ENCODE measurements at places on chromosomes 2 and 18.

DNA sequence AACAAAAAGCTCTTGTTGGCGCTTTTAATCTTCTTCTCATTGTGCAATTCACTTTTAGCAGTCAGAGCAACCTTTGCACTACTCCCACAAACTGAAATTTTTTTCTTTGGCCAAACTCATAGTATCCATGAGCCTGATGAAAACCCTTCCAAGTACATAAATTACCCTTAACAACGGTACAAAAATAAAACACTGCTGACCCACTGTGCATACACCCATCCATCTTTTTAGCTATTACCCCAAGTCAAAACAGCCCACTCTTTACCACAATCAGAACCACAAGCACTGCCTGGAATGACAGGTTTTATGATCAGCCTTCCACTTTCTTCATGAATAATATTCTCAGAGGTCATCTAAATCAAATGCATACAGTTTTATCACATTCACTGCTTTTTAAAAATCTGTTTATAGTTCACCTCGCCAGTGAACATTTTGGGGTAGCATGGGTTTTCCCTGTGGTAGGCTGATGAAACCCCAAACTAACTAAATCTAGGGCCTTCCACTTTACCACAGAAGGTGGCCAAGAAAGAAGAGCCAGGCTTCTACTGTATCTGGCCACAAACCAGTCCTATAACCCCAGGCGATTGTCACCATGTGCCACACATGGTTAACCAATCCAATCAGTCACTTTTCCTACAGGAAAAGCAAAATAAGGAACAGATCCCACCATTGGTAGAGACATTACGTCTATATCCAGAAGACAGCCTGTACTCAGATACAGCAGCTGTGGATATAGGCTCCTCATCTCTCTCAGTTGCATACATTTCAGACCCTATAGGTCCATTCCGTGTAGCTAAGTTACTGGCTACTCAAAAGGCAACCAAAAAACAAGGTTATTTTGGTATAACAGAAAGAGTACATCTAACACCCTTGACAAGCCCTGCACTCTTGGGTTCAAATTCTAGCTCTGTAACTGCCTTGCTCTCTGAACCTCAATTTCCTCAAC is 171.3 kb downstream of the THADA start:
- no peak for DNase-seq

DNA sequence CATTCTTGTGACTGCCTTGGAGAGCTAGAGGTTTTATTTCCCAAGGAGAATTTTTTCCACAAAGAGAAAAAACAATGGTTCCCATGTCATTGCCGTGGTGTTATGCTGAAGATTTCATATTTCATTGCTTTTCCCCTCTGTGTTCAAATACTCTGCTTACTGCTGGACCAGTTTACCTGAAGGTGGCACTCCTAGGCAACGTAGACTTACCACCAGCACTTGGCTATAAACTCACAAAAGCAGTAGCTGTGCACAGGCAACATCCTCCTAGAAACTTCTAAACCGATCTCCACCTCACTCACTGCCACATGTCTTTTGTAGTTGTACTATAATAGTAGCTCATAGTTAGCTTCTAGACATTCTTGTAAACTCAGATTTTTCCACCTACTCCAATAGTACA is 1319.7 kb upstream of the CRIM1 start:
- no peak for DNase-seq

DNA sequence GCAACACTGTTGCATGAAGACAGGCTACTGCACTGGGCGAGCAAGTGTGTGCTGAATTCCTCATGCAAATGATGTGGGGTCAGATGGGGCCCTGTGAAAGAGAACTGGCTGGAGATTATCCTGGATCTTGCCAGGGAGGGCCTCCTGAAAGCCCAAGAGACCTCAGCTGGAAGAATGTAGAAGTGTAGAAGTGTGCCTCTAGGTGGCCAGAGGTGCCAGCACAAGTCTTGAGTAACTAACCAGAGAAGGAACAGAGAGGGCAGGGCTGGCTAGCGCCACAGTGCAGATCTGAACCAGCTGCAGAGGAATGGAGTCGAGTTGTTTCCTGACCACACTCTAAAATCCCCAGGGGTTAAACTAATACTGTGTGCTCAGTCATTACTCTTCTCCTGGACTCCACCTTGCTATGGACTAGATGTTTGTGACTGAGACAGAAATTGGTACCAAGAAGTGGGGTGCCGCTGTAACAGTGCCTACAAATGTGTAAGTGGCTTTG is 399.3 kb downstream of the LRATD1 start:
- no peak for DNase-seq

GRCh38 chr18:25234322-25234639 is 117.7 kb downstream of the ZNF521 start:
- no peak for DNase-seq

- no peak for DNase-seq
Measured at GRCh38 chr2:128841803-128842202, 523.1 kb upstream of the HS6ST1 start.

- peak; percentile 38 for DNase-seq
Measured at GRCh38 chr18:9401176-9401575, 66.6 kb downstream of the TWSG1 start.

DNA sequence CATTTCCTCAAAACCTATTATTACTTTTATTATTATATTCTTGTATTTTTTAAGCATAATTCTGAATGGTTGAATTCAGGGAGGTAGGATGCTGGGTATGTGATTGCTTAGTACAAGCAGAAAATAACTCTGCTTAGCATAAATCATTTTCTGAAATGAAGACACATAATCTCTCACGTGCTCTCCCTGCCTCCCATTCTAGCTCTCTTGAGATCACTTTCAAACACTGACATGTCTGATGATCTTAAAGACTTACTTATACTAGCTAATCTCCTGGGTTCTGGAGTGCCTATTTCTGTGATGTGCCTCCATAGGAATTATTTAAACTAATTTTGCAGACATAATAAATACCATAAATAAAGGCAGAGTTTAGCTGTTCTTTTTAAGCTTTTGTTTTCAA is 1136.0 kb downstream of the SUCLG1 start:
- DNase-seq: no peak

DNA sequence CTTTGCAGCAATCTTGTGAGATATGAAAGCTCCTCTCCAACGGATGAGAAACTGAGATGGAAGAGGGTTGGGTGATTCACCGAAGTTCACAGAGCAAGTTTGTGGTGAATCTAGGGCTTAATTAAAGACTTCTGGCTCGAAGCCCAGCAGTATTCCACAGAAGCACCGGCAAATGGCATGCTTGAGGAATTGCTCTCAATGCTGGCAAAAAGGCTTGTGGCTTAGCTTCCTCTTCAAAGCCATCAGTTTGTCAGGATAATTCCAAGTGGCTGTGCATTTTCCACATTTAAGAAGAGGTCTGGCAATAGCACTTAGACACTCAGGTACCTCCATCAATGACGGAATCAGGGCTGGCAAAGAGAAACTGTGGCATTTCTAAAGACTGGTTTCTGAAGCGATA is 98.7 kb upstream of the SLC66A3 start:
- peak; percentile 68 for DNase-seq

DNA sequence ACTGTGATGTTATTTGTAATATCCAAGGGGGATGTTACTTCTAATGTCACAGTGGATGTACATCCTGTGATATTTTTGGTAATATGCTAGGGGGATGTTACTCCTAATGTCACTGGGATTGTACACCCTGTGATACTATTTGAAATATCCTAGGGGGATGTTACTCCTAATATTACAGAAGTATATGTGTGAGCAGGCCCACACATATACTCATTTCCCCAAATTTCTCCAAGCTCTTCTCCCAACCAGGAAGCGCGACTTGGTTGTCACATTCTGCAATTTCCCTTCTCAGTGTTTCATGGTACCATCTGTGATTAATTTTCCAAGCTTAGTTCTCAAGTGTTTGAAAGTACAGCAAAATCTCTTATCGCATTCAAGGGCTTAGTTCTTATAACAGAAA is 29.5 kb upstream of the CHN1 start:
- no peak for DNase-seq

- DNase-seq: no peak
Measured at GRCh38 chr18:21298351-21298750, 56.3 kb downstream of the GREB1L start.

DNA sequence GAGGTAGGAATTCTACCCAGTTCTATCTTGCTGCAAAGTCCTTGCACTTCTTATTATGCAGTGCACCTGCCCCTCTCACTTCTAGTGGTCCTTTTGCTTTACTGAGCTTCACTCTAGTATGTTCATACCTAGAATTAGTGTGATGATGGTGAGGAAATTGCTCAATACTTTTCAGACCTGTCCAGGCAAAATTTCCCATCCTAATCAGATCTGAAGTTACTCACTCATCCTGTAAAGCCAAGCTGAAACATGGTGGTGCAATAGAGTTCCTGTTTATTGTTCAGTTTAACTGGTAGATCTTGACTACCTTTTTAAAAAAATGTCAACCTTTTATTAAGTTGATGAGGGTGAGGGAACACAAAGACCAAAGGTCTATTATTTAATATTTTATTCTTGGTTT is 12.6 kb upstream of the FIGN start:
- peak; percentile 38 for DNase-seq

DNA sequence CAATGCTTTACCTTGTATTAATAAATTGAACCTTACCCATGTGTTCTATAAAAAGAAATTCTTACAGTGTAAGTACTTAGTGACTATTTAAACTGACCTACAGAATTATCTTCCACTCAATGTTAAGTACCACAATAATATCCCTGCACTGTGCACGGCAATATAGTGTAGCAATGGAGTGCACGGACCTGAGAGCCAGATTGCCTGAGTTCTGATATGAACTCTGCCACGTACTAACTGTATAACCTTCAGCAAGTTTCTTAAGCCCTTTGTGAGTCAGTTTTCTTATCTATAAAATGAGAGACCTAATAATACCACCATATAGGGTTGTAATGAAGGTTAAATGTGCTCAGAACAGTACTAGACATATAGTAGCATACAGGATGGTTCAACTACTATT is 66.2 kb downstream of the GPR39 start:
- no peak for DNase-seq

GRCh38 chr2:86194751-86195054 is 559 bp downstream of the IMMT start:
- no peak for DNase-seq

- DNase-seq: no peak
Measured at GRCh38 chr2:73972846-73973245, 11.9 kb upstream of the TET3 start.

DNA sequence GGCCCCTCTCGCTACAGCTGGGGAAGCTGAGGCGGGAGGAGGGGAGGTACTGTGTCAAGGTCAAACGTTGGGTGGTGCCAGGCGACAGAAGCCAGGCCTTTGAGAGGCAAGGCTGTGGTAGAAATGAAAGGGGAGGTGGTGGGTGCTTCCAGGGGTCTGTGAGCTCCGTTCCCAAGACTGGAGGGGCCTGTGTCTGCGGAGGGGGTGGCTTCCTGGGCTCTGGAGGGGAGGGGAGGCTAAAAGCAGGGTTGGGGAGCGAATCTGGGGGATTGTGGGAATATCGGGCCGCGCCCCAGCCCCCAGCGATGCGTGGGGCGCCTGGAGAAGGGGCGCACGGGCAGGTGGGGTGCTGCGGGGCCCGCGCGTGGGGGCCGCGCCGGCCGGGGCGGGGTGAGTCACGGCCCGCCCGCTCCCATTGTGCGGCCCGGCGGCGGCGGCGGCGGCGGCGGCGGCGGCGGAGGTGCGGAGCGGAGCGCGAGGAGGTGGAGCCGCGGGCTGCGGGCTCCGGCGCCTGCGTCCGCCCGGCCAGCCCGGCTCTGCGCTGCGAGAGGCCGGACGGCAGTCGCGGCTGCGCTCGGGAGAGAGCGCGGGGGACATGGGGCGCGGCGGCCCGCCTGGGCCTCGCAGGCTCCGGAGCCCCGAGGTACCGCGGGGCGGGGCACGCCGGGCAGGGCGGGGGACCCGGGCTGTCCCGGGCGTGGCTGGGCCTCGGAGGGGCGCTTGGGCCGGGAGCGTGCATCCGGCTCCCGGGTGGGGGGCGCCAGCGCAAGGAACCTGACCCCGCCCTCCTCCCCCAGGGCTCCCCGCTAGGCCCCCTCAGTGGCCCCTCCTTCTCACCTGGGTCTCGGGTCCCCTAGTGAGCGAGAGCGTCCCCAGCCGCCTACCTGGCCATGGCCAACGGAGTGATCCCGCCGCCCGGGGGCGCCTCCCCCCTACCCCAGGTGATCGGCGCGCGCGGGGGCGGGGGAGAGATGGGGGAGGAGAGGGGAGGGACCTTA is at the start of gene SLC4A3:
Gene SLC4A3 (plus strand): TSS at position 528 of the 998 bp plus-strand sequence. CDS start 363 bp downstream, at position 891.
- DNase-seq: peak; percentile 46

GRCh38 chr2:38617301-38617700 is 14.6 kb upstream of the HNRNPLL start:
- DNase-seq: no peak

GRCh38 chr2:2848621-2849333 is 517.7 kb upstream of the MYT1L start:
- DNase-seq: no peak

- no peak for DNase-seq
Measured at GRCh38 chr18:74277296-74277695, 14.5 kb downstream of the CYB5A start.

DNA sequence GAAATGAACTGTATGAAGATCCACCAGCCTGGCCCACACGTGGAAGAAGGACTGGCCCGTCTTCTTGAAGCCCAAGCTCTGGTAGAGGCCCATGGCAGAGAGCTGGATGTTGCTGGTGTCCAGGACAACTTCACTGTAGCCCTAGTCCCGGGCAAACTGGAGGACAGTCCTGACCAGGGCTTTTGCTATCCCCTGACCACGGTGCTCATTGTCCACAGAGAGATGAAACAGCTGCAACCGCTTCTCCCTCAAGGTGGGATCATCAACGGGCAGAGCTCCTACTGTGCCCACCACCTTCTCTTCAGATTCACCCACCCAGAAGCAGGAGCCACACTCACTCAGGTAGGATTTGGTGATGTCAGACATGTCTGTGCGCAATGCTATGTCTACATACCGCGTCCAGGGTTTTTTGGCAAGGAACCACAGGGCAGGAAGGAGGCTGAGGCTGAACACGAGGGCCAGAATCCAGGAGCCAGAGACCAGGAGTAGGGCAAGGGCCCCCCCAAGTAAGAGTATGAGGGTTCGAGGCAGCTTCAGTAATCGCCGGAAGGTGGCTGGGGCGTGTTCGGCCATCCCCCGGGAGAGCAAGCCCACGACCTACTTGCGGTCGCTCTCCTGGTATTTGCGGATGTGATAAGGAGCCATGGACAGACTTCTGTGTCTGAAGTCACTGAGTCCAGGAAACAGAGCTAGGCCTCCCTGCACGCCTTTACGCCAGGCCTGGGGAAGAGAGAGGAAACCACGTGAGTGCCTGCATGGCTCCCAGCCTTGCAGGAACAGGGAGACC is 36.3 kb downstream of the TPRKB start:
- no peak for DNase-seq

GRCh38 chr2:39039072-39039471 is 81.8 kb downstream of the SOS1 start:
- no peak for DNase-seq

DNA sequence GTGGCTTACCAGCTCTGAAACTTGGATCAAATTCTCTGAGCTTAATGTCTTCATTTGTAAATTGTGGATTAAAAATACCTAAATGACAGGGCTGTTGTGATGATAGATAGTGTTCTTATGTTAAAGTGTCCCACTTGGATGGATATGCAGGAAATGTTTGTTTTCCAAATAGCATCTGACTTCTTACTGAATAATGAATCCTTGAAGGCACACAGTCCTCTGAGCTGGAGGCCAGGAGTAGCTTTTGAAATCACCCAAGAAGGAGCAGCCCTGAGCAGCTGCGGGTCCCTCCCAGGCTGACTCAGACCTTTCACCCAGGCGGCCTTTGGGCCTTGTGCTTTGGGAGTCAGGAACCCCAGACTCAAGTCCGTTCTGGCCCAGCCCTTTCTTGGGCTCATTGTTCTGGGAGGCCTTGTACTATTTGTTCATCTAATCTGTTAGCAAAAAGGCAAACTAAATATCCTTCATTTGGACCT is 173.0 kb upstream of the GATA6 start:
- DNase-seq: peak; percentile 19

Measured in cardiac fibroblast (primary cell).